ENCODE measurements at places on chromosomes 7 and 10. TPM values are rescaled to one million over a fixed set of nuclear protein-coding genes. Genes with fewer than 3 reads are reported as not detected.

Gene DENND2A
- 18.0 TPM for total RNA-seq

- peaks cover 2% of the 10 kb centered on the region for H3K36me3 ChIP-seq
- H3K4me3 ChIP-seq = no peak overlapping the region
- peaks cover 44% of the 10 kb centered on the region for H3K4me1 ChIP-seq
- H3K27me3 ChIP-seq = no peaks in the 10 kb centered on the region
- no peak for DNase-seq
- H3K27ac ChIP-seq = peak overlapping the region; percentile 34
Measured at GRCh38 chr10:80472234-80473095, 18.4 kb downstream of the TSPAN14 start.

DNA sequence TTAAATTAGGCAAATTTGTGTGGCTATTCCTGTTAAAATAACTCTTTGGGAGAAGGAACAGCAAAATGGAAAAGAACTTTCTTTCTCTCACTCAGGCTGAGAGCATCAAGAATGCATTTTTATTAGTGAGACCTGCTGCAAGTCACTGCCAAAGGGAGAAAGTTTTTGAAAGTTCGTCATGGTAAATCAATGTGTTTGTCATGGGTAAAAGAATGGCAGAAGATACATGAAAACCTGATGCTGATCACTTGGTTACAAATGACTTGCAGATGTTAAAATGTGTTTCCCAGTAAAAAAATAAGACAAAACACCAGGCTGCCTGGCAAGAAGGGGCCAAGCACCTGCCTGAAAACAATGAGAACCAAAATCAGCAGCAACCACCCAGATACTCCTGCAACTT, 484.7 kb upstream of the NRP1 start:
- H3K4me3 ChIP-seq = no peak overlapping the region
- no peaks in the 10 kb centered on the region for H3K36me3 ChIP-seq
- no peak for DNase-seq
- H3K27ac ChIP-seq = no peak overlapping the region

DNA sequence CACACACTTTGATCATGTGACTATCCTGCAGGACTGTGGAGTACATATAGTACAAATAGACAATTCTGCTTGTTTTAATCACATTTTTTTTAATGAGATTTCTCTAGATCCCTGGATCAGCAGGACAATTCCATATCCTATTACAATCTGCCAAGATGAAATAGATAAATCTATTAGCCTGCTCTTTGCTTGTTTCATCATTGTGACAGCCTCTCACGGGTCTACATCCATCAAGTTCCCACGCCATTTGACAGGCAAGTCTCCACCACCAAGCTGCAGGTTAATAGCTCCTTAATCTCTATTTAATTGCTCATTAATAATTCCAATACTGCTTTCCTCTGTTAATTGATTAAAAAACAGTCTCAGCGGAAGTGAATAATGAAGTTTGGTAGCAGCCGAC, 671.5 kb downstream of the CCSER2 start:
- no peaks in the 10 kb centered on the region for H3K36me3 ChIP-seq
- no peak for DNase-seq
- no peak overlapping the region for H3K27ac ChIP-seq
- H3K4me3 ChIP-seq = no peak overlapping the region
- no peaks in the 10 kb centered on the region for H3K4me1 ChIP-seq

DNA sequence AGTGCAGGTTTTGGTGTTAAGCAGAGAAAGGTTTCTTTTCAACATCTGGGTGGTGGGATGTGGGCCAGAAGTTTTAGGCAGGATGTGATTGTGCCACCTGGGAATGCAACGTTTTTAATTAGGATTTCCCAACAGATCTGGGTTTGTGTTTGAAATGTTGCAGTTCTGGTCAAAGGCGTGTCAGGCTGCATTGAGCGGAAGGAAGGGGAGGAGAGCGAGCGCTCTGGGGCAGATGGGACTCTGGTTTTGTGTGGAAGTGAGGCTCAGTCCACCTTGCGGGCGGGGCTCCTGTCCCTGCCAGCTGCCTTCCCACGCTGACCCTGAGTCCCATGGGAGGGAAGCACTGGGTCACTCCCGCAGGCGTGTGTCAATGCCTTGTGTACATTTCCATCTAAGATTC, 767.7 kb downstream of the KCNMA1 start:
- no peak for DNase-seq
- H3K36me3 ChIP-seq = no peaks in the 10 kb centered on the region
- H3K27me3 ChIP-seq = no peaks in the 10 kb centered on the region
- no peaks in the 10 kb centered on the region for H3K4me1 ChIP-seq
- H3K4me3 ChIP-seq = no peak overlapping the region

All from kidney (tissue), 22 donors.